ENCODE measurements at places on chromosomes 6 and 20. TPM values are rescaled to one million over a fixed set of nuclear protein-coding genes. Genes with fewer than 3 reads are reported as not detected.

GRCh38 chr6:129472239-129472638 is 237.7 kb downstream of the ARHGAP18 start:
- no peak for DNase-seq

GRCh38 chr6:157814883-157815282 is 8.2 kb upstream of the SNX9 start:
- no peak for DNase-seq

DNA sequence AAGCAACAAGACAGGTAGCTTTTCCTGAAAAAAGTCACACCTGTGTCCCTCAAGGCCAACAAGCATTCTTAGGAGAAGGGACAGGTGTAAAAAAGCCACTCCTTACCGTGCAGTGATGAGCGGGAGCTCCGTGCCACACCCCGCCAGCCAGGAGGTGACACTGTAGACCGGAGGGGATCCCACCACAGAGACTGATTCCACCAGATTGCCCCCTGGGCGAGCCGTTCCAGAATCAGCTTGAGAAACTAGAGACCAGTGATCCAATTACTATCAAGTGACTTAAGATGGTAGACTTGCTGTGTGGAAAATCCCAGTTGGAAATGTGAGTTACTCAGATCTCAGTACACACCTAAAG is 37.4 kb downstream of the PKHD1 start:
- no peak for DNase-seq

- DNase-seq: no peak
Measured at GRCh38 chr20:5282561-5282960, 34.2 kb downstream of the PROKR2 start.

- DNase-seq: no peak
Measured at GRCh38 chr6:43951063-43951755, 176.0 kb downstream of the MRPL14 start.

DNA sequence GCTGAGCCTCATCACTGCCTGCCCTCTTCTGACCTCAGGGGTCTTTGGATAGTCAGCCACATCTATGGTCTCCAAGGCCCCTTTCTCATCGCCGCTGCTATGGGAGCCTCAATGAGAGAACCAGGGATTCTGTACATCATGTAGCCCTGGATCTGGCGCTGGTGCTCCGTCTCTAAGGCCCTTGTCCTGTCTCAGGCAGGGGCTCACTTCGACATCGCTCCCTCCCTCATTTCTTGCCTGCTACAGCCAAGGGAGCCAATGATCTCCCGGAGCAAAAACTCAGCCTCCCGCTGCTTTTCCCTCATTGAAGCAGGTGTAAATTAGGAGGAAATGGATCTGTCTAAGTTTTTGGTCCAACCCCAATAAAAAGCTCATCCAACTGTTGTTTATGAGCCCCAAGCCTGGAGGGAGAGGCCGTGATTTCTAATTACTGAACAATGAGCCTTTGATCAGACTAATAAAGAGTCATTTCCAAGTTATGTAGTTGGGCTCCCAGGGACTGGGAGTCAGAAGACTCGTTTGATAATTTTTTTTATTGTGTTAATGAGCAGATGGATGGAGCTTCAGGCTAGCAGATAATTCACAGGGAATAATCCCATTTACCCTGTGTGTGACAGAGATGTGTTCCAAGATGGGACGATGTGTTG is 30.9 kb downstream of the LBP start:
- DNase-seq: no peak

GRCh38 chr20:31693987-31694661 is 28.5 kb downstream of the BCL2L1 start:
- DNase-seq: no peak

GRCh38 chr20:57938158-57939108 is 228.6 kb upstream of the PMEPA1 start:
- DNase-seq: peak; percentile 52

DNA sequence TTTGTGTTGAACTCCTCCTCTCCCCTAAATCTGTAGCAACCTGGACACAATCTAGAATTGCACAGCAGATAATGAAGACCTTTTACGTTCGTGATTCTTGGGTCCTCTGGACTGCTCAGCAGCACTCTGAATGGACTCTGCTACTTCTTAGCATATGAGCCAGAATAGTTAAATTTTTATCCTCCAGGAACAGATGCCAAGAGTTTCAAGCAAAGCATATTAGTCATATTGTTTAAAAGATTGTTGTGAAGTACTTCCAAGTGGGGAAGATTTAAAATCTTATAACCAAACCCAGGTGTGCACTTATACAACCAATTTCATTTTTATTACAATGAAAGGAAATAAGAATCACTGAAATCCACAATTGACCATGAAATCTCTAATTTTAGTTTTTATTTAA is 118.9 kb upstream of the EXOC2 start:
- DNase-seq: no peak

GRCh38 chr6:37732688-37733087 is 35.0 kb upstream of the MDGA1 start:
- DNase-seq: no peak

- DNase-seq: no peak
Measured at GRCh38 chr6:86728976-86729375, 208.4 kb upstream of the HTR1E start.

DNA sequence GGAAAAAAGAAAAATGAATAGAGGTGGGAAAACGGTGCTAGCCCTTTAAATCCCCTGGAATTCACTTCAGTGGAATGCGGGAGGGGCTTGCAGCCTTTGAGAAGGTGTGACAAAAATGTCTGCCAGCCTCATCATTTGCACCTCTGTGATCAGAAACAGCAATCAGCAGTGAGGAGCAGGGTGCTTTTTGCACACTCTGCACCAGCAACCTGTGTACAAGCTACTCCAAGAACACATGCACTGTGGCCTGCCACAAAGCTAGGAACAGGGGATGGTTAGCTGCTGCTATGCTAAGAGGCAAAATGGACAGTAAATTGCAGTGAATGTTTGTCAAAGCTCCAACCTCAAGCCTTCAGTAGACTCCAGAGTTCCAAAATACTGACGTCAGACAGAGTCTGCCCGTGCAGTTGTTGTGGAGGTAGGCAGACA is 29.7 kb downstream of the GINS1 start:
- DNase-seq: no peak

DNA sequence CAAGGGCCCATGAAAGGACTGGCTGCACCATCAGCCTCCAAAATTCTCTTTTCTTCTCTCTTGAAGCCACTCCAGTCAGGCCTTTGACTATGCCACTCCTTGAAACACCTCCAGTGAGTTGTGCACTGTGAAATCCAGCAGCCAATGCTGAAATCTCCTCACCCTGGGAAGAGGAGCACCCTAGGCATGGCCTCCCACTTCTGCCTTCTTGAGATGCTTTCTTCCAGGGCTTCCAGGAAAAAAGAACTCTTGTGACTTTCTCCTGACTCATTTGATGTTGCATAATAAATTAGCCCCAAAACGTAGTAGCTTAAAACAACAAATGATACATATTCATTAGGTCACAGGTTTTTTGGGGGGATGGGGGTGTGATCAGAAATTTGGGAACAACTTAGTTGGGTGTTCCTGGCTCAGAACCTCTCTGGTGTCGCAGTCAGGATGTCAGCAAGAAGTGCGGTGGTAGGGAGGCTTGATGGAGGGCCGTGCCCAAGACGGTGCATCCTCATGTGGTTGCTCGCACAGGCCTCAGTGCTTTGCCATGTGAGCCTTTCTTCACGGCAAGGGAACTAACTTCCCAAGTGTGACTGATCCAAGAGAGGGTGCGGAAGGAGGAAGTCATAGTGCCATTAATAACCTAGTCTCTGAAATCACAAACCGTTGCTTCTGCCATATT is 12.1 kb downstream of the NCR2 start:
- DNase-seq: no peak

GRCh38 chr6:102229271-102229670 is 835.8 kb downstream of the GRIK2 start:
- DNase-seq: no peak

DNA sequence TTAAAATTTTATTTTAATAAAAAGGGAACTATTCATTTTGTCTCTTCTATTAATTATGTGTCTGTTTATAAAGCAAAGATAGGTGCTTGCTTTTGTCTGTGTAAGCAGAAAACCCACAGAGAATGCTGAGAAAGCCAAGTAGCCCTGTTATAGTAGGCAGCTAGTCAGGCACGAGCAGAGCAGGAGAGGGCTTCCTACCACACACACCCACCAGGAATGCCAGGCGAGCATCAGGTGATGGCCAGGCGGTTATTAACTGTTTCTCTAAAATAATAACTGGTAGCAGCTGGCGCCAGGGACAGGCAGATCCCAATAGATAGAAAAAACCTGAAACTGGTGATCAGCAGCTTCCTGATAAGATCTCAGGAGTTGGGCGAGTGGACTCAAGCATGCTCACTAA is 15.7 kb downstream of the C6orf15 start:
- peak; percentile 29 for DNase-seq

GRCh38 chr6:36329798-36330291 is 6.8 kb downstream of the BNIP5 start:
- no peak for DNase-seq

DNA sequence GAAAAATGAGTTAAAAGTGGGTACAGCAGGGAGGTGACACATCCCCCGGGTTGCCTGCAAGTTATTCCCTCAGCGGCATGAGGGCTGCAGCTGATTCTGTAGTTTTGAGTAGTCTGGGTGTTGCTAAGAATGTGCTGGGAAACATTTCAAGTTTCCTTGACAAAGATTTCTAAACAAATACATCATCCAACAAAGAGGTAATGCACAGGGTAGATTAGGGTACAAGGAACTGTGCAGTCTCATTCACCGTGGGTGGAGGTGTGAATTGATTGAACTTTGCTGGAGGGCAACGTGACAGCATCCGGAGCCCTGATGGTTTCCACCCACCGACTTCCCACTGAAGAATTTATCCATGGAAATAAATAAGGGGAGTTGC is 21.8 kb downstream of the CASS4 start:
- no peak for DNase-seq

GRCh38 chr6:163588220-163588919 is 173.9 kb downstream of the QKI start:
- DNase-seq: no peak

- DNase-seq: no peak
Measured at GRCh38 chr20:13841206-13841605, 56.4 kb downstream of the NDUFAF5 start.

- DNase-seq: no peak
Measured at GRCh38 chr6:3523271-3523670, 66.4 kb upstream of the SLC22A23 start.

- DNase-seq: no peak
Measured at GRCh38 chr6:121857551-121857950, 422.1 kb downstream of the GJA1 start.

- no peak for DNase-seq
Measured at GRCh38 chr6:1552296-1552761, 57.4 kb upstream of the FOXC1 start.

DNA sequence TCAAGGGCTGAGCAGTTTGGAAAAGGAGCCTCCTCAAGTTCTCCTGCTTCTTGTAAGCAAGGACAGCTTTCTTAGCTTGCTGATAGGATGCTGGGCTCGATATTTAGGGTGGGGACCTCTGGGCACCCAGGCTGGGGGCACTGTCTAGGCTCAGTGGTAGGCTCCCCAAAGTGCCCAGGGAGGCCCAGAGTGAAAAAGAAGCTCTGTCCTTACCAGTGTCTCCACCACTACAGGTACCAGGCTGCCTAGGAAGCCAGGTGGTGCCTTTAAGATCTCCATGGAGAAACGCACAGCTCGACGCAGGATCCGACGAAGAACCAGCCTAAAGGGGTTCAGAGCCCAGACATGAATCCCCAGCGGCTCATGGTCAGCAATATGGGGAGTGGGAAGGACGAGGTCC is 6.4 kb downstream of the AARS2 start:
- DNase-seq: no peak

DNA sequence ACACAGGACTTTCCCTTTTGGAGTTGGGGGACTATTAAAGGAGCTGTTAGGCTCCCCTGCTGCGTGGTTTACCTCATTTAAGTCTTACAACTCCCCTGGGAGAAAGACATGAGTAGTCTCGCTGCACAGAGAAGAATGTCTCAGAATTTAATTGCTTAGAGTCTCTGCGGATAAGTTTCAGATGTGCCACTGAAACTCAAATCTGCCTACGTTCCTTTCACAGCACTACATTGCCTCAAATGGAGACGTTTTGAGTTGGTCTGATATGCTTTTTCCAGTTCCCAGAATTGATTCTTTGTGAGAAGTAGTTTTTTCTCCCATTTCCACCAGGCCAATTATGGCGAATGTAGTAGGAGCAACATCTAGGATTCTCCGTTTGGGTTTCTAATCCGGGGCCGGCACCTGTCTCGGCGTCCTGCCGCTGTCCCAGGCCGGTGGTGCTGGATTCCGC is 532 bp upstream of the SLC35F1 start:
- no peak for DNase-seq

GRCh38 chr6:30760549-30760948 is 16.2 kb upstream of the IER3 start:
- no peak for DNase-seq

DNA sequence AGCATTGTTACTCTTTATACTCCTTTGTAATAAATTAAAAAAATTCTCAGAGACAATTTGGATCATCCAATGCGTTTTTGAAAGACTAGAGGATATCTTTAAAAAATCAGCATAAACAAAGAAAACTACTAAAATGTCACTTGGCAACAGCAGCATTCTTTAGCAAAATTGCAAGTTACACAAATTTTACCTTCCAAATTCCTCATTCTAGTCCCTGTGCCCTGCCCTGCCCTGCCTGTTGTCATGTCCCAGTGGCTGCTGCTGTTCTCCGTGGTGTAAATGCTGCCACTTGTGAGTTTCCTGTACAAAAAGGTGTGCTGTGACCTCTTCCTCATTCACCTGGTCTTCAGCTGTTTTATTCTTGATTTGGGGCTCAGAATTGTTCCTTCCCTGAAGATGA is 83.2 kb downstream of the CDC5L start:
- DNase-seq: no peak

GRCh38 chr6:29232725-29233124 is 62.0 kb downstream of the OR2J2 start:
- DNase-seq: no peak

GRCh38 chr6:113451049-113451448 is 406.1 kb upstream of the MARCKS start:
- no peak for DNase-seq

DNA sequence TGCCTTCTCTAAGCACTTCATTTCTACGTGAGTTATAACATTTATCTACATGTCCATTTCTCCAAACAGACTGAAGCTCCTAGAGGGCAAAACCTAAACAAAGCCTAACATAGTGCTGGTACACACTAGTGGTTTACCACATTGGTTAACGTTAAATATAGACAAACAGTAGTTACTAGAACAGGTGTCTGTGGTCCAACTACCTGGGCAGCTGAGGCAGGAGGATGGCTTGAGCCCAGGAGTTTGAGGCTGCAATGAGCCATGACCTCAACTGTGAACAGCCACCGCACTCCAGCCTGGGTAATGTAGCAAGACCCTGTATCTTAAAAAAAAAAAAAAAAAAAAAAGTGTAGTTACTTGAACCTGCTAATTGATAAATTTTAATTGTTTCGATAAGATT is 26.5 kb downstream of the PTPRK start:
- no peak for DNase-seq

- no peak for DNase-seq
Measured at GRCh38 chr6:3687847-3688246, 63.7 kb downstream of the PXDC1 start.

GRCh38 chr6:113449051-113449450 is 408.1 kb upstream of the MARCKS start:
- no peak for DNase-seq

The MOXD1 gene
- total RNA-seq: 9.1 TPM

The PCSK2 gene
- not detected for total RNA-seq

The SHLD1 gene
- total RNA-seq: 3.1 TPM

The PSMF1 gene
- total RNA-seq: 117 TPM

The ADGB gene
- not detected for total RNA-seq

The NKAIN2 gene
- 37.9 TPM for total RNA-seq

The HLA-DRA gene
- total RNA-seq: not detected

The MUC22 gene
- not detected for total RNA-seq

The TENT5A gene
- total RNA-seq: 27.9 TPM

The SSTR4 gene
- total RNA-seq: not detected

The ZSCAN26 gene
- total RNA-seq: 18.9 TPM

The RPRD1B gene
- total RNA-seq: 19.3 TPM

The PRICKLE4 gene
- total RNA-seq: 3.6 TPM

All from chondrocyte (in vitro differentiated cells).